ENCODE measurements at places on chromosomes 11 and 22.

- DNase-seq = no peak
These were observed 30.3 kb downstream of the ATM start for GRCh38 chr11:108253176-108253575.

GRCh38 chr11:66879583-66879982 is 22.7 kb downstream of the LRFN4 start:
- no peak for DNase-seq

- DNase-seq = no peak
These were observed 90.2 kb downstream of the DDX10 start for GRCh38 chr11:108754901-108755625.

DNA sequence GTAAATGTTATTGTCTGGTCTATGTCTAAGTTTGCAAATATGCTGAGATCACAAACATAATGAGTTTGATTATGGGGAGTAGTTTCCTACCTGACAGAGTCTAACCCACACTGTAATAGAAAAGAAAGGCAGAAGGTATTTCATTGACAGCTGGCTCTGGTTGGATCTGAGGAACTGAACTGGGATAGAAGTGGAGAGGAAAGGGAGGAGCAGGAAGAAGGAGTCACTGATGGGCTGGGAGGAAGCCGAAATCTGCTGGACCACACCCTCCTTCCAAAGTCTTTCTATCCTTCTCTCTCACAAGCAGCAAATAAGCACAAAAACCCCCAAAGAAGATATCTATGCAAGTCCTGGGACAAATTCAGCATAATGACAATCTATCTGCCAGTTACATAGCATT is 11.7 kb downstream of the BLID start:
- no peak for DNase-seq

GRCh38 chr22:48105259-48105658 is 1342.8 kb downstream of the TBC1D22A start:
- DNase-seq = no peak

- no peak for DNase-seq
These were observed 58.9 kb downstream of the MYEOV start for GRCh38 chr11:69352715-69353319.

GRCh38 chr22:37957232-37957631 is 3.7 kb downstream of the POLR2F start:
- DNase-seq = no peak

DNA sequence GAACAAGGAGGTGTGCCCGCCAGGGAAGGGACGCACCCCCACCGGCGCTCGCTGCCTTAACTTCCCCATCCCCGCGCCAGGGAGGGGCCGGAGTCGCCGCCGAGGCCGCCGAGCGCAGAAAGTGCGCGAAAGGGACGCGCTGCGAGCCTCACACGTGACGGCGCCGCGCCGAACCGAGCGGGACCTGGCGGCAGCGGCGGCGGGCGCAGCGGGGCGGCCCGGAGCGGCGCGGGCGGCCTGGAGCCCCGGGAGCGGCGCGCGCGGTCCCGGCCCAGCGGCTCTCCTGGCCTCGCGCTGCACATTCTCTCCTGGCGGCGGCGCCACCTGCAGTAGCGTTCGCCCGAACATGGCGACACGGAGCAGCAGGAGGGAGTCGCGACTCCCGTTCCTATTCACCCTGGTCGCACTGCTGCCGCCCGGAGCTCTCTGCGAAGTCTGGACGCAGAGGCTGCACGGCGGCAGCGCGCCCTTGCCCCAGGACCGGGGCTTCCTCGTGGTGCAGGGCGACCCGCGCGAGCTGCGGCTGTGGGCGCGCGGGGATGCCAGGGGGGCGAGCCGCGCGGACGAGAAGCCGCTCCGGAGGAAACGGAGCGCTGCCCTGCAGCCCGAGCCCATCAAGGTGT is at the start of gene SORL1:
Gene SORL1 (plus strand): TSS at position 329 of the 623 bp plus-strand sequence. CDS start 18 bp downstream, at position 347.
- DNase-seq = peak; percentile 71

- DNase-seq = no peak
These were observed 1912.0 kb upstream of the RAG2 start for GRCh38 chr11:38510041-38510440.

DNA sequence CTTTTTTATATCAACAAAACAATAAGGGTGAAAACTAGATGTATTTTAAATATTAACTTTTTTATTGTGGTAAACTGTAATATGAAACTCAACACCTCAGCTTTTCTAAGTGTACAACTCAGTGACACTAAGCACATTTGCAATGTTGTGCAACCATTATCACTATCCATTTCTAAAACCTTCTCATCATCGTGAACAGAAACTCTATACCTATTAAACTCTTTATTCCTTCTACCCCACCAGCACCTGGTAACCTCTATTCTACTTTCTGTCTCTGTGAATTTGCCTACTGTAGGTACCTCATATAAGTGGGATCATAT is 9.4 kb downstream of the HORMAD2 start:
- no peak for DNase-seq

DNA sequence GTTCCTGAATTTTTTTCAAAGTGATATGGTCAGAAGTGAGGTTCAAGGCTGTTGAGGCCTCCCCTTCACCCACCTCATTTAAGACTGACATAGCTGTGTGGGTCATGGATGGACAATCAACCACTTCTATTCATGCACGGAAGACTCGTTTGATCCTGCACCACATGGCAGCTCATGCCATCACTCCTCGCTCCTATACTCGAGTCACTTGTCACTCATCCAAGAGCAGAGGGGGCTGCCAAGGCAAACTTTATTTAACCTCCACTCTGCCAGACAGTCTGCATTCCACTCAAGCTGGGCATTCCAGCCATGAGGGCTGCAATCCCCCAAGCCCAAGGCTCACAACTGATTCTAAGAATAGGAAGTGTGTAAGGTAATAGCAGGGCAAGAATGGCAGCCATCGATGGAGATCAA is 34.1 kb downstream of the SNX19 start:
- no peak for DNase-seq

- DNase-seq = no peak
These were observed 926 bp downstream of the PGR start for GRCh38 chr11:101128571-101129202.

- DNase-seq = peak; percentile 8
These were observed 33.7 kb upstream of the MPPED1 start for GRCh38 chr22:43377896-43378704.

- DNase-seq = no peak
These were observed 661.9 kb downstream of the CNTN5 start for GRCh38 chr11:99682646-99683045.

DNA sequence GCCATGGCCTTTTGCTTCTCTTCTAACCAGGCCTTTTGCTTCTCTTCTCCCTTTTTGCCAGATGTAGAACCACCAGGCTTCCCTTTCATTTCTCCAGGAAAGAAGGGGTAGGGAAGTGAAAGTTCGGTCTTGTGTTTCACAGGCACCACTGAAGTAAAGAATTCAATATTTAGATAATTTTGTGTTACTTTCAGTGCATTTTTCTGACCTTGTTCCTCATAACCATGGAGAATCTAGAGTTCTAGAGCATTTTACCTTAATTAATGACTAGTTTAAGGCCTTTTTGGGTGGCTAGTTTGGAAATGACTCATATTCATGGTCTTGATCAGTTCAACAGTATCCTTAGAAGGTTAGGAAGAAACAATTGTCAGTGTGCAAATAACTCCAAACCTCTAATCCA is 22.7 kb downstream of the GRAMD1B start:
- no peak for DNase-seq

DNA sequence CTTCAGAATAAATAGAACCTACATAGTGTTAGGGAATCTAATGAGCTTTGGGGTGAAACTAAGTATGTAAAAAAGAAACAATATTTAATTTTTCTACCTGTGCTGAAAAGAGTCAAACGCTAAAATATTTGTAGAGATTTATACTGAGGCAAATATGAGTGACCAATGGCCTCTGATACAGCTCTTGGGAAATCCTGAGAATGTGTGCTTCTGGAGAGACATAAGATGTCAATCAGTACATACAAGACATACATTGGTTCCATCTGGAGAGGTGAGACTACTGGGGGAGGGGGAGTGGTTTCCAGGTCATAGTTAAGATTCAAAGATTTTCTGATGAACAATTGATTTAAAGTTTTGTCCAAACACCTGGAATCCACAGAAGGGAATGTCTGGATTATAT is 970 bp downstream of the ASRGL1 start:
- no peak for DNase-seq

DNA sequence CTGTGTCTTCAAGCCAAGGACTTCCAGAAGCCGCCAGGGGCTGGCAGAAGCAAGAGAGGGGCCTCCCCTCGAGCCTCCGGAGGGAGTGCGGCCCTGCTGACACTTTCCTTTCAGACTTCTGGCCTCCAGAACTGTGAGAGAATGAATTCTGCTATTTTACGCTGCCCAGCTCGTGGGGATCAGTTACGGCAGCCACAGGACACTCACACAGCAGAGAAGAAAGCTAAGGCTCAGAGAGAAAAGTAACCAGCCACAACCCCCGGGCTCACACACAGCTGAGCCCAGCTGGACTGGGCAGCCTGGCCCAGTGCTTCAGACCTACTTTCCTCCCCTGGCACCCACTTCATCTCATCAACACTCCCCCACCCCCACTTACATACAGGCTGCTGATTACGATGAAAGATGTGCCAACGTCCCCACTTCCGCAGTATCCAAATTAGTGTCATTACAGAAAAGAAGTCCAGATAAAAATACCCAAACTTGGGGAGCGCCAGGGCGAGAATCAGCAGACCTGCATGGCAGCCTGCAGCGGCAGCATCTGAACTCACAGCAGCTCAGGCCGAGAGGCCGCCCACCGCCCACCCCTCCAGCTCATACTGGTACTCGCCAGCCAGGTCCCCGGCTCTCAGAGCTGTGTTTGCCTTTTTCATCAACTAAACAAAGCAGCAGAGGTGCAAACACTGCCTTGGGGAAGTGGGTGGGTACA is 15.3 kb downstream of the PHF21B start:
- no peak for DNase-seq

DNA sequence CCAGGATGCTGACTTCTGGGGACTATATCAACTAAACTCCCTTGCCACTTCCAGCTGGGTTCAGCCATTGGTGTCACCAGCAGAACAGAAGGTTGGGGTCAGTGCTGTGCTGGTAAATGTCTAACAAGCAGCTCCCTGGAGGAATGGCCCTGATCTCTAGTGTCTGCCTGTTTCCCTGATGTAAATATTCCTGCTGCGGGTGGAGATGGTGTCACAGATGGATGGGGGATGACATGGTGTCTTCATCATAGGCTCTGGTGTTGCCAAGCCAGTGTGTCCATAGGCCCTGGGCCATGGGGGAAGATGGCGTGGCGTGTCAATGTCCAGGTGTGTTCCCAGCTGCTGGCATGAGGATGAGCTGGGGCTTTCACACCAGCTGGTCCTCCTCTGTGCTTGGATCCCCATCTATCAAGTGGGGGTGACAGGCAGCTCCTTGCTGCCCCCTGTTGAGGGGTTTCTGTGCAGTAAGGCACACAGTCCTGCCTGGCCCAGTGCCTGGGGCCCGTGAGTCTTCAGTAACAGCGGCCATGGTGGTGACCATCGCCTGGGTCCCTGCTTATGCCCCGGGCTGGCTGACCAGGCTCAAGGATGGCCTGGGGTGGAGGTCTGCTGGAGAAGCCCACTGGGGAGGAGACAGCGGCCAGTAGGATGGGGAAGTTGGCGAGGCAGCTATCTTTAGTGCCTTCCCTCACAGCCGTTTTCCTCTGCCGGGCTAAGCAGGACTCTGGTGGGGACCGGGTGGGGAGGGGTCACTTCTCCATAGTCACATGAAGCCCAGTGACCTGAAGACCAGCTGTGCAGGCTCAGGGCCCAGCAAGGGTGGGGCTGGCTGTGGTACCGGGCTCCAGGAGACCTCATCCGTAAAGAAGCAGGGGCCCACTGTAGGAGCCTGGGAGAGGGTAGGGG is 12.7 kb downstream of the RPL3 start:
- peak; percentile 42 for DNase-seq

DNA sequence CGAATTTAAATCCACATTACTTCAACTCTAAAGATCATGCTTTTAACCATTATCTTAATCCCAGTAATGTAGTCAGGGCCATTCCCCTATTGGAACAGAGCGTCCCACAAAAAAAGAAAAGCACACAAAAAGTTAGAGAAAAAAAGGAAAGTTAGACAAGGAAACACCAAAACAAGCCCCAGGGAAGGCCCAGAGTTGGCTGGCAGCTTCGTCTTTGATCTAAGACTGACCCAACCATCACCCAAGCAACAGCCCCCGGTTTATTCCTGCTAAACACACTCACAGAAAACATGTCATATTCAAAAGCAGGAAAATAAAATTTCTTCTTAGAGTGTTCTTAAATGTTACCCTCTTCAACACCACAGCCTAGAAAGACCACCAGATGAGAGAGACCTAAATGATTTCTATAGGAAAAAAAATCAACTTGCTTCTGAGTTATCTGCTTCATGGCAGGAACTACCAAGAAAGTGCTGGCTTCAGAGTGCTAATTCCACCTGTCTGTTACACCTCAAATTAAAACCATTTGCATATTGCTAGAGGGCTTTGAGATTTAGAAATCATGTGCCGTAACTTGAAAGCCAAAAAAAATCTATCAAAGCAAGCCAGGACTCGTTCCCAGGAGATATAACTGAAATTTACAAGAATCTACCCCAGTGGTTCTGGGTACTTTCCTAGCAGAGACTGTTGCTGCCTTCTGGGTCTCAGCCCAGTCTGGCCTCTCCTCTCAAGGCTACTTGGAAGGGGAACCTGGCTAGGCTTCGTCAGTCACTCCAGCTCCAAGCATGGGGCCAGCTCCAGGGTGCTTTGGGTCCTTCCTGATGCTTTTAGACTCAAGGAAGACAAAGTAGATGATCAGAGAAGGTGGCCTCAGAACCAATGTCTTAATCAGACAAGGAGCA is 31.2 kb downstream of the POU2AF3 start:
- DNase-seq = no peak

DNA sequence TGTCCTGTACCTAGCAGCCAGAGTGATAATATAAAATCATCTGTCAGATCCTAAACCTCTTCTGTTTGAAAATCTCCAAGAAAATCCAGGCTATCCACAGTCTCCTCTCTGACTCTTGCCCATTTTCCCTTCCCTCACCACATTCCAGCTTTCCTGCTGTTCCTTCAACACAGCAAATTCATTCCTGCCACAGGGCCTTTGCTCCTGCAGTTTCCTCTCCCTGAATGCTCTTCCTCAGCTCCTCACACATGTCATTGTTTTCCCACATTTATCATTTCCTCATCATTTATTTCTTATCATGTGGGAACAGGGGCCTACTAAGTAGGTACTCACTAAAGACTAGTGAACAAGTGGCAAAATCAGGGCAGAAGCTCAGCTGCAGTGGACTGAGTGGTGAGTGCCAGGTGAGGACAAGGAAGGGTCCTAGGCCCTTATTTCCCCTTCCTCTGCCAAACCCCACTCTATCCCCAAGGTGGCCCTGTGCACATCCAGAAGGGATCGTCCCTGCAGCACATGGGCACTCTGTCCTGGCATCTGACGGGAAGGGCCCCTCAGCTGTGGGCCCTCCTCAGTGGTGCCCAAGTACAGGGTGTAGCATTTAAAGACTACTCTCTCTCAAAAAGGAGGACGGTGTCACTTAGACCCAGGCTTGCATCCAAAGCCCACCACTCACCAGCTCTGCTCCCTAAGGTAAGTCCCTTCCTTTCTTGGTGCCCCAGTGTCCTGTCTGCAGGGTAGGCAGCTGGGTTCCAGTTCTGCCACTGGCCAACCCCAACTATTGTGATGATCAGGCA is 2.0 kb downstream of the LRRC32 start:
- DNase-seq = no peak

Measured in effector memory CD8-positive, alpha-beta T cell (primary cell).